Type B pancreatic cell (in vitro differentiated cells): ENCODE measurements at places on chromosomes 1 and 21. TPM values are rescaled to one million over a fixed set of nuclear protein-coding genes. Genes with fewer than 3 reads are reported as not detected.

TMEM52 gene
- 1.8 and 3.9 TPM in 2 replicates for total RNA-seq

- H3K4me3 ChIP-seq = no peak overlapping the region
- no peak overlapping the region for H3K27ac ChIP-seq
- peaks cover 24% of the 10 kb centered on the region for H3K4me1 ChIP-seq
- peaks cover 29% of the 10 kb centered on the region for H3K27me3 ChIP-seq
- DNase-seq = no peak
Observed at GRCh38 chr1:3242408-3243260, 173.6 kb downstream of the PRDM16 start.

GRCh38 chr21:30255679-30256078, 27.1 kb downstream of the KRTAP24-1 start:
- H3K36me3 ChIP-seq = no peaks in the 10 kb centered on the region
- H3K4me3 ChIP-seq = no peak overlapping the region
- no peak for DNase-seq
- no peak overlapping the region for H3K27ac ChIP-seq
- no peaks in the 10 kb centered on the region for H3K27me3 ChIP-seq

DNA sequence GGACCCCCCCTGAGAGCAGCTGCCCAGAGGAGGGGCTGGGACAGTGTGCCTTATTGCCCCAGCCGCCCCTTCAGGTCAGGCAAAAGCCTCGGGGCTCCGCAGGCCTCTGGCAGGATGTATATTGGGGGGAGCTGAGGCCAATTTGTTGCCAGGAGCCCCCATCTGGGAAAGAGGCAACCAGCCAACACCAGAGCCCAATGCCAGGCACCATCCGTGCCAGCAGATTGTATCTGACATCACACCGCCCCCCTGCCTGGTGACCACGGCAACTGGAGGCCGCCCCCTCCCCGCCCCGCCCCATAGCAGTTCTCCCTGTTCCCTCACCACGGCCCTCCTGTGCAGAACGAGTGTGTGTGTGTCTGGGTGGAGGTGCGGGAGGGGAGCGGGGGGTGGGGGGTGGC, 3.6 kb upstream of the PLEKHG5 start:
- H3K4me1 ChIP-seq = peaks cover 23% of the 10 kb centered on the region
- H3K36me3 ChIP-seq = no peaks in the 10 kb centered on the region
- H3K27me3 ChIP-seq = no peaks in the 10 kb centered on the region
- no peak overlapping the region for H3K27ac ChIP-seq
- no peak for DNase-seq
- H3K4me3 ChIP-seq = no peak overlapping the region

DNA sequence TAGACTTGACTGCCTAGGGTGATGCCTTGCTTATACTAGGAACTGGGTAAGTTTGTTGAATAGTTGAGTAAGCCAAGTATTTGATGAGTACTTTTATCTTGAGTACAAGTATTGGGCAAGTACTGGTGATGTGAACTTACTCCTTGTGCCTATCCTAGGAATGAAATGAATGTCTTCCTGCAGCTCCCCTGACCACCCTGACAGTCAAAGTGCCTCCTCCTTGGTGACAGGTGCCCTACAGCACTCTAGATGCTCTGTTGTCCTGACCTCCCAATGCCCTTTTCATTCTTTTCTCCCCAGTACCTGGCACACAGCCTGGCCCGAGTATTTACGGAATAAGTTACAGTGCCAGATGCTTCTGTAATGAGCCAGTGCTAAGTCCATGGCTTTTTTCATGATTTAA, 25.5 kb downstream of the PCSK9 start:
- DNase-seq = no peak
- H3K4me3 ChIP-seq = no peak overlapping the region
- H3K4me1 ChIP-seq = no peaks in the 10 kb centered on the region
- H3K27ac ChIP-seq = no peak overlapping the region
- H3K36me3 ChIP-seq = peaks cover 15% of the 10 kb centered on the region
- H3K27me3 ChIP-seq = no peaks in the 10 kb centered on the region

VWA1 gene
- total RNA-seq = 44.5 and 49.9 TPM in 2 replicates

OR10K1 gene
- not detected in 2 replicates for total RNA-seq

DNA sequence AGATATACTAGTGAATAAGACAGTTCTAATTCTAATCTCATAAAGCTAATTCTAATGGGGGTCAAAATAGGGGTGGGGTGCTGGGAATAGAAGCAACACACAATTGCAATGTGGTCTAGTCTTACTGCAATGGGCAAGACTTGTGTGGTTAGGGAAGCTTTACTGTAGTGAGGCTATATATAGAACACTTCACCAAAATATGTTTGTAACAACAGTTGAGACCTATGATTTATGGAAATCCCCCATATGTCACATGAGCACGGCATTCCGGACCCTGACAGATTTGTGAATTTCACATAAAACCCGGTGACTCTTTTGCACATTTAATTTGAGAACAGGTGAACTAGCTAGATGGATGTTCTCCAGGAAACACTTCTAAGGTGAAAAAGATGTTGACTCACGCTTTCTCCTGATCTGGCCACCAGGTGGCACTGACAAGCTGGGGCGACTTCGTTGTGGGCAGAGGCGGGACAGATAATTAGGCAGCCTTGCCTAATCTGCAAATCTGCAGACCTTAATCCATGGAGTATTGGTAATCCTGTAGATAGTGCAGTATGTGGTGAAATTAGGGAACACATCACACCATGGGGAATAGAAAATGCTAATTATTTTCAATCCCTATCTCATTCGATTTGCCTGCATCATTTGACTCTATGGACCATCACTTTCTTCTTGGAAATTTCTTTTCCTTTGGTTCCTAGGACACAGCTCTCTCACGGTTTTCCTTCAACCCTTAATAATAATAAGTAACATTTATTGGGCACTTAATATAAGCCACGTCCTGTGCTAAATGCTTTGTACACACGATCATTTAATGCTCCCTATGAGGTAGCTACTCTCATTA, 37.7 kb downstream of the KIAA0040 start:
- no peaks in the 10 kb centered on the region for H3K4me1 ChIP-seq
- H3K4me3 ChIP-seq = no peak overlapping the region
- H3K36me3 ChIP-seq = no peaks in the 10 kb centered on the region
- DNase-seq = no peak
- no peak overlapping the region for H3K27ac ChIP-seq

MSH4 gene
- total RNA-seq = 0.58 and 0.64 TPM in 2 replicates

DNA sequence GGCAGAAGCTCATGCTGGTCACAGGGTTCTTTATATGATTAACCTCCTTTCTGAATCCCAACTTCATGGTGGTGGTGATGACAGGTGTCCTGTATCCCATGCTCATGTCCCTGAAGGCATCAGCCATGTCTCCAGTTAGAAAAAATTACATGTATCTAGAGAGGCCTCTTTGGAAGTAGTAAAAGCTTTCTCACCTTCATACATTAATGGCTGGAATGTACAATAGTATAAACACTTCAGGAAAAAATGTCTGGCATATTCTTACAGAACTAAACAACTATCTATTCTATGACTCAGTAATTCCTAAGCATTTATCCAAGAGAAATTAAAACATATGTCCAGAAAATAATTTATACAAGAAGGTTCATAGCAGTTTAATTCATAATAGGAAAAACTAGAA, 34.0 kb downstream of the ADAM30 start:
- peaks cover 13% of the 10 kb centered on the region for H3K4me1 ChIP-seq
- no peak for DNase-seq
- no peaks in the 10 kb centered on the region for H3K27me3 ChIP-seq
- no peaks in the 10 kb centered on the region for H3K36me3 ChIP-seq
- no peak overlapping the region for H3K4me3 ChIP-seq

GRCh38 chr1:86648255-86648654, 56.1 kb upstream of the SH3GLB1 start:
- no peaks in the 10 kb centered on the region for H3K4me1 ChIP-seq
- no peak overlapping the region for H3K27ac ChIP-seq
- no peak for DNase-seq
- no peak overlapping the region for H3K4me3 ChIP-seq
- no peaks in the 10 kb centered on the region for H3K36me3 ChIP-seq
- no peaks in the 10 kb centered on the region for H3K27me3 ChIP-seq

- peak overlapping the region; percentile 1 for H3K27ac ChIP-seq
- H3K36me3 ChIP-seq = no peaks in the 10 kb centered on the region
- H3K27me3 ChIP-seq = no peaks in the 10 kb centered on the region
- no peak for DNase-seq
Observed at GRCh38 chr1:9441451-9442133, 97.7 kb upstream of the SLC25A33 start.

GALE gene
- 39.0 and 47.7 TPM in 2 replicates for total RNA-seq

- H3K4me1 ChIP-seq = peaks cover 23% of the 10 kb centered on the region
- DNase-seq = no peak
- H3K4me3 ChIP-seq = peak overlapping the region; percentile 71
- peaks cover 3% of the 10 kb centered on the region for H3K27me3 ChIP-seq
- H3K27ac ChIP-seq = peak overlapping the region; percentile 44
Observed at GRCh38 chr1:155176544-155177071, 3.0 kb downstream of the TRIM46 start.

DNA sequence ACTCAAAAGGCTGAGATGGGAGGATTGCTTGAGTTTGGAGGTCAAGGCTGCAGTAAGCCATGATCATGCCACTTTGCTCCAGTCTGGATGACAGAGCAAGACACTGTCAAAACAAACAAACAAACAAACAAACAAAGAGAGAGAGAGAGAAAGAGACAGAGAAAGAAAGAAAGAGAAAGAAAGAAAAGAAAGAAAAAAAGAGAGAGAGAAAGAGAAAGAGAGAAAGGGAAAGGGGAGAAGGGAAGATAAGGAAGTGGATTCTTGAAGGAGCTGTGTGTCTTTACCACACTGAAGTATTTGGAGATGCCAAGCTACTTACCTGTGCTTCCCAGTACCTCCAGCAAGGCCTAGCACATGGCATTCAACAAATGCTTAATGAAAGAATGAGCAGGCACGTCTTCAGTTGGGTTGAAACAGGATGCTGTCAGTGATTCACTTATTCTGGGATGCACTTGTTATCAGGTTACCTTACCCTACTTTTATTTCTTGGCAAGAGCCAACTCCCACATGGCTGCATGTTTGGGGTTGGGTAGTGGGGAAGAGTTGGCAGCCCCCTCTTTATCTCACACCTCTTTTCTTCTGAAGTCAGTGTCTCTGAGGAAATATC, 28.8 kb downstream of the CD101 start:
- no peaks in the 10 kb centered on the region for H3K27me3 ChIP-seq
- H3K27ac ChIP-seq = no peak overlapping the region
- H3K4me1 ChIP-seq = peaks cover 30% of the 10 kb centered on the region
- H3K36me3 ChIP-seq = peaks cover 11% of the 10 kb centered on the region

DNA sequence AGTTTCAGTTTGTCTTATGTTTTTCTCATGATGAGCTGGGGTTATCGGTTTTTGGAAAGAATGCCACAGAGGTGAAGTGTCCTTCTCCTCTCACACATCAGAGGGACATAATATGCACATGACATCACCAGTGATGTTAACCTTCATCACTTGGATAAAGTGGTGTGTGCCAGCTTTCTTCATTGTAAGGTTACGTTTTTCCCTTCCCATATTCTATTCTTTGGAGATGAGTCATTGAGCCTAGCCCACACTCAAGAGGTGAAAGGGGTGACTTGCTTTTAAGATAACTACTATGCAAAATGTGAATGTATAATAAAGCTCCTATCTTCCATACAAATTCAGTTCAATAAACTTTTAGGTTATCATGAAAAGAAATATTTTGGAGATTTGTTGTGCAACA, 36.7 kb upstream of the MAGI3 start:
- no peaks in the 10 kb centered on the region for H3K36me3 ChIP-seq

- no peak overlapping the region for H3K4me3 ChIP-seq
- H3K4me1 ChIP-seq = no peaks in the 10 kb centered on the region
- H3K36me3 ChIP-seq = no peaks in the 10 kb centered on the region
- H3K27me3 ChIP-seq = peaks cover 18% of the 10 kb centered on the region
- no peak overlapping the region for H3K27ac ChIP-seq
Observed at GRCh38 chr1:157700305-157700704, 264 bp downstream of the FCRL3 start.

GRCh38 chr1:203657748-203658134, 31.1 kb downstream of the ATP2B4 start:
- H3K27me3 ChIP-seq = no peaks in the 10 kb centered on the region
- peaks cover 13% of the 10 kb centered on the region for H3K36me3 ChIP-seq
- no peak for DNase-seq
- peak overlapping the region; percentile 27 for H3K27ac ChIP-seq

DNA sequence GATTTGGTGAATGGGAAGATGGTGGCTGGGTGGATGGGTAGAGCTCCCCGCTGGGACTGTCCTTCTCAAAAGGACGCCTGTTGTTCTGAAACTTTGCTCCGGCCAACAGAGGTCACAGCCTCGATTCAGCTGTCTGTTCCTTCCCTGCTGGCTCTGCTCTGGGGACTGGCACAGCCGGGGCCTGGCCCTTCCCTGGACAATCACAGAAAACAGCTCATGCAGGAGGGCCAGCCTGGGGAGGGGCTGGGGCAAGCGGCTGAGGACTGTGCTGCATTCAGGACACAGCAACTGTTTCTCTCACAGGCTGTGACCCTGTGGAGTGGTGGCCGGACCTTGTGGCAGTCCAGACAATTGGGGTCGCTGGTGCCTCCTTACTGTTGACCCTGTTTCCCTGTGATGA, 110.7 kb upstream of the TMEM51 start:
- no peak for DNase-seq
- H3K36me3 ChIP-seq = peaks cover 4% of the 10 kb centered on the region
- peaks cover 9% of the 10 kb centered on the region for H3K4me1 ChIP-seq
- no peak overlapping the region for H3K4me3 ChIP-seq
- H3K27me3 ChIP-seq = no peaks in the 10 kb centered on the region
- no peak overlapping the region for H3K27ac ChIP-seq

GRCh38 chr1:180255536-180256340, 25.7 kb downstream of the LHX4 start:
- no peak overlapping the region for H3K4me3 ChIP-seq
- H3K4me1 ChIP-seq = peaks cover 4% of the 10 kb centered on the region
- H3K27me3 ChIP-seq = peaks cover 40% of the 10 kb centered on the region
- DNase-seq = no peak
- no peak overlapping the region for H3K27ac ChIP-seq

GRCh38 chr1:198647055-198647454, 8.2 kb downstream of the PTPRC start:
- H3K27me3 ChIP-seq = no peaks in the 10 kb centered on the region
- no peak for DNase-seq
- H3K27ac ChIP-seq = no peak overlapping the region
- H3K4me3 ChIP-seq = no peak overlapping the region
- H3K36me3 ChIP-seq = no peaks in the 10 kb centered on the region

- peak; percentile 77 for DNase-seq
- peak overlapping the region; percentile 99 for H3K4me3 ChIP-seq
- peaks cover 17% of the 10 kb centered on the region for H3K36me3 ChIP-seq
- no peaks in the 10 kb centered on the region for H3K27me3 ChIP-seq
- peak overlapping the region; percentile 87 for H3K27ac ChIP-seq
Observed at GRCh38 chr1:203629507-203630082, 3.0 kb downstream of the ATP2B4 start.

DNA sequence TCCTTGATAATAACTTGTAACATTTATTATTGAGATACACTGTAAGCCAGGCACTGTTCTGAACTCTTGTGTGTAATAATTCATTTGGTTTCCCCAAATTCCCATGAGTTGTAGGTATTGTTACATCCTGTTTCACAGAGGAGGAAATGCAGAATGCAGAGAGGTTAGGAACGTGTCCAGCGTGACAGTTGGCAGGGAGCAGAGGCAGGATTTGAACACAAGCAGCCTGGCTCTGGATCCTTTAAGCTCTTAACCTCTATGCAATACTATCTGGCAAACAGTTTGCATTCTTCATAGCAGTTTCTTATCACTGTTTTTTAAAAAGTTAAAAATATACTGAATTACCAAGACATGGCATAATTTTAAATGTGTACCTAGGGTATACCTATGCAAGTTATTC, 30.5 kb downstream of the EEIG2 start:
- no peaks in the 10 kb centered on the region for H3K4me1 ChIP-seq
- no peak overlapping the region for H3K27ac ChIP-seq
- no peak overlapping the region for H3K4me3 ChIP-seq
- no peaks in the 10 kb centered on the region for H3K36me3 ChIP-seq

HPDL gene
- 8.0 and 8.6 TPM in 2 replicates for total RNA-seq

GRCh38 chr1:96538883-96539282, 182.7 kb upstream of the PTBP2 start:
- DNase-seq = no peak
- H3K4me3 ChIP-seq = no peak overlapping the region
- peaks cover 29% of the 10 kb centered on the region for H3K4me1 ChIP-seq
- H3K27ac ChIP-seq = peak overlapping the region; percentile 49
- no peaks in the 10 kb centered on the region for H3K36me3 ChIP-seq
- H3K27me3 ChIP-seq = no peaks in the 10 kb centered on the region
